ENCODE measurements at places on chromosomes 7 and 10.

GRCh38 chr10:112775892-112776674 is 174.0 kb upstream of the TCF7L2 start:
- DNase-seq = no peak

DNA sequence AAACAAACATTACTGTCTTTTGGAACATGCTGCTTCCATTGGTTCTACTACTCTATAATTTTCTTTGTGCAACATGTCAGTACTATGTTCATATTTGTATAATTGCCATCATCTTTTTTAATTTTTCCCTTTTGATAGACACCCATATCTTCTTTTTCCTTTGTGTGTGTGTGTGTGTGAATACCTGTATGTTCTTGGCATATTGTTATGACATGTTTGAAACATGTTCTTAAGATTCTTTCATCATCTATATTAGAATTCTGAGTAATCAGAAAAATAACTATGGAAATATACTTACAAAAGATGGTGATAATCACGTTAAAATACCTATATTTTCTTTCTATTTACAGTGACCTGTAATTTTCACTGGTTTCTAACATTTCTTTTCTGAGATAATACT is 3.5 kb upstream of the CDK6 start:
- no peak for DNase-seq

- DNase-seq = no peak
These were observed 93.7 kb downstream of the ELAPOR2 start for GRCh38 chr7:86965727-86966120.

GRCh38 chr10:88347022-88347421 is 236.1 kb downstream of the RNLS start:
- no peak for DNase-seq

GRCh38 chr7:45917658-45918057 is 3.4 kb downstream of the IGFBP3 start:
- peak; percentile 61 for DNase-seq

GRCh38 chr7:147519062-147519461 is 1071.5 kb upstream of the C7orf33 start:
- no peak for DNase-seq

DNA sequence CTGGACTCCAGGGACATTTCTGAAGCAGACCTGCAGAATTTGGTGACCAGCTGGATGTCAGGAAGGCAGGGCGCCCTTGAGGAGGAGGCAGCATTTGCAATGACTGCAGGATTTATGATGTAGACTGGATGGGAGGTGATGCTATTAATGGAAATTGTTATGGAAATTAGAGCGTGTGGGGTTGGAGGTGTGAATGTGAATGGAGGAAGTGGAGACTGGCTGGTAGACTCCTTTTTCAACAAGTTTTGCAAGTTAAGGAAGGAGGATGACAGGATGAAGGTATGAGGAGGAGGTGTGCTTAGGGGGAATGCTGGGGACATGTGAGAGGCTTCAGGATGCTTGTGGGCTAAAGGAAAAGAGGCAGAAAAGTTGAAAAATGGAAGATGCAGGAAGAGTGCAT is 137.0 kb downstream of the TMEM178B start:
- no peak for DNase-seq

DNA sequence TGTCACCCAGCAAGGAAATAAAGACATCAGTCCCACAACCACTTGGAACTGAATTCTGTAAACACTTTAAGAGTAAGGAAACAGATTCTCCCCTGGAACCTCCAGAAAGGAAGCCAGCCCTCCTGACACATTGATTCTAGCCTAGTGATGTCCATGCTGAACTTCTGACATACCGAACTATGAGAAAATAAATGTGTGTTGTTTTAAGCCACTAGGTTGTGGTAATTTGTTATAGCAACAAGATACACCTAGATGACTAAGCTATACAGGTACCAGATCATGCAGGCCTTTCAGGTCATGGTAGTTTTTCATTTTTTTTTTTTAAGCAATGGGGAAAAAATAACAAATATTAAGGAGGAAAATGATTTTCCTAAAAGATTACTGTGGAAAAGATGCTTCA is 37.6 kb upstream of the LRRTM3 start:
- no peak for DNase-seq

DNA sequence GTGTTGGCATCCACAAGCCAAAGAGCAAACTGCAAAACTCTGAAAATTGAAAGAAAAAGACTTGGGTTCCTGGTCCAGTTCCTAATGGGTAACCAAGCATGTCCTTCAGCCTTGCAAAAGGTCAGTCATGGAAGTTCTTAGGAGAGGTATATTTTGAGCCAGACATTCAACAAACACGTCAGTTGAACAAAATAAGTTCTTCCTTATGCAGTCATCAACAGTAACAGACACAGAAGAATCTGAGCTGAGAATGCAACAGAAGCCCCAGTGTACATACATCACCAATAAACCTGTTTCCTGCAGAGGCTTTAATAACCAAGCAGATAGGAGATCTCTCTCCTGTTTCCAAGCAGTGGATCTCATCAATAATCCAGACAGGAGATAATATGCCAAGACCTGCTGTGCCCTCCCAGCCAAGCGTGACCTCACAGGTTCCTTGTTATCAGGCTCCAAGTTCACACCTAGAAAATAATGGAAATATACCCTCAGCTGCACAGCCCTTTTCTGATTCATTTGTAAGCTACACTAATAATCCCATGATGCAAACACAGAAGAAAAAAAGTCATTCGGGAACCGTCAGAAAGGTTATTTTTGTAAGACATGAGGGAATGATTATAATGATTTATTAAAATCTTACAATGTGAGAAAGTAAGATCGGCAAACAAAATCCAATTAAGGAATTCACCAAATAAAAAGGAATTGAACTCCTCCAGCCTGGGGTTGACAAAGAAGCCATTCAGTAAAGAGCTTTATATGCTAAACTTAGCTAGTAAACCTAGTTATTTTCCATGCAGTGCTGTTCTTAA is 90.7 kb downstream of the DGKI start:
- no peak for DNase-seq

GRCh38 chr10:6161921-6162320 is 40.8 kb upstream of the PFKFB3 start:
- no peak for DNase-seq

All from stimulated activated CD8-positive, alpha-beta memory T cell treated with anti-CD3 and anti-CD28 coated beads, Interleukin-15, amount 100 ng/mL, for 24 hours (primary cell).